ENCODE measurements at places on chromosomes 6 and 20.

GRCh38 chr6:10794239-10794638, 44.1 kb downstream of the MAK start:
- no peak for DNase-seq

- DNase-seq: no peak
These were observed 123.0 kb upstream of the CITED2 start for GRCh38 chr6:139497345-139497961.

DNA sequence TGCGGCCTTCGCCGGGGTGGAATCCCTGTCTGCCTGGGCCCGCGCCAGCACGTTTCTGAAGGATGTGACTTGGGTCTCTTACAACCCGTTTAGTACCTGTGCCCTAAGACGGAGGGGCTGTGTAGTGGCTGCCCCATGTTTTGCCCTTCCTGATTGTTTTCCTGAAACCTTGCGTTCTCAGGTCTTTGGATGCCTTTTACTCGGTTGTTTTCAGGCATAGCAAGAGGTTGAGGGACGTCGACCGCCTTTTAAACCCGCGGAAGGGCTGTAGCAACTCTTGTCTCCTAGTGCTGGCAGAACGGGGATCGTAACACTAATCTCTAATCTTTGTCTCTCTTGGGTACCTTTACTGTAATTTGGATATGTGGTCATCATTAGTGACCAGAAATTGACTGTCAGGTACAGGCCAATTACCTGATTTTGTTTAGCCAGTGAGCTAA, 706 bp upstream of the NANP start:
- no peak for DNase-seq

DNA sequence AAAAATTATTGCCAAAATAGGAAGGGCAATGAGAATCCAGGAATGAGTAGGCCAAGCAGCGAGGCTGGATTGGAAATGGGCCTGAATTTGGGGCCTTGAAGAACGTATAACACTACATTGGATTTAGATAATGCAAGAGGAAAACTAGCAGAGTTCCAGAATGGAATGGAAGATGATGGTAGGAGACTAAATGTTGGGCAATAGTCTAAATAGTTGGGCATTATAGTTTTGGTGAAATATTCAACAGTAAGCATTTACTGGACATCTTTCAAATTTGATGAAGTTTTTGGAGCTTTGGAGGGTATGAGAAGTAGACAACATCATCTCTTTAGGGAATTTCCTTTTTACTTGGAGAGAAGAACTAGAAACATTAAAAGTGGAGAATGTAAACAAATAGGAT, 3.4 kb upstream of the JARID2 start:
- no peak for DNase-seq

DNA sequence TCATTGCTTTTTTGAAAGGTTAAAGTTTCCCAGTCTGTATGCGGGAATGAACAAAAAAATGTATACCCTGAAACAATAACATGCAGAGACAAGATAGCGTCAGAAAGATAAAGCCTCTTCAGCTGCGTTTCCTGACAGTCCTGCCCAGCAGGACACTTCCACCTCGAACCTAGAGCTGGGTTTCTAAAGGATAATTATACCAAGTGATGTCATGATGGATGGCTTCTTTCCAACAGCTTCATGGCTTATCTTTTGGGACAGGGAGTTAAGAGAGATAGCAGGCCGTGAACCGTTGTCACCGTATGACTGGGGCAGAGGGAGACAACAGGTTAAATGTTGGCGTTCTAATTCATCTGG, 267.6 kb upstream of the SGK1 start:
- DNase-seq: no peak

DNA sequence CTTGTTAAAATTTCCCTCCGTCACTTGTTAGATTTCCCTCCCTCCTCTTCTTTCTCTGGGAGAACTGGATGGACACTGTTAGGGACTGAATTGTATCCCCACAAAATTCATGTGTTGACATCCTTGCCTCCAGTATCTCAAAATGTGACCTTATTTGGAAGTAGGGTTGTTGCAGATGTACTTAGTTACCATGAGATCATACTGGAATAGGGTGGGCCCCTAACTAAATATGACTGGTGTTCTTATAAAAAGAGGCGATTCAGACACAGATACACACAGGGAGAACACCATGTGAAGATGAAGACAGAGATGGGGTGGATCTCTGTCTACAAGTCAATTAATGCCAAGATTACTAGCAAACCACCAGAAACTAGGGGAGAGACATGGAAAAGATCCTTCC, 139.5 kb downstream of the ALDH8A1 start:
- DNase-seq: no peak

- DNase-seq: no peak
These were observed 33.4 kb downstream of the SLC2A4RG start for GRCh38 chr20:63772781-63773518.

GRCh38 chr20:25120457-25120856, 38.5 kb upstream of the VSX1 start:
- DNase-seq: no peak

DNA sequence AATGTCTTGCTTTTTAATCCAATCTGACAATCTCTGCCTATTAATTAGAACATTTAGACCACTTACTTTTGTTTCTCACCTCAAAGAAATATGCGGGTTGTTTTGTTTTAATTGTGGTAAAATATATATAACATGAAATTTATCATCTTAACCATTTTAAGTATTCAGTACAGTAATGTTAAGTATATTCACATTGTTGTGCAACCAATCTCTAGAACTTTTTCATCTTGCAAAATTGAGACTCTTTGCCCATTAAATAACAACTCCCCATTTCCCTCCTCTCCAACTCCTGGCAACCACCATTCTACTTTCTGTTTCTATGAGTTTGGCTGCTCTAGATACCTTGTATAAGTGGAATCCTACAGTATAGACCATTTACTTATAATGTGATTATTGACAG, 13.8 kb upstream of the TCP11 start:
- no peak for DNase-seq

GRCh38 chr20:10511170-10511508, 76.0 kb downstream of the SLX4IP start:
- no peak for DNase-seq

DNA sequence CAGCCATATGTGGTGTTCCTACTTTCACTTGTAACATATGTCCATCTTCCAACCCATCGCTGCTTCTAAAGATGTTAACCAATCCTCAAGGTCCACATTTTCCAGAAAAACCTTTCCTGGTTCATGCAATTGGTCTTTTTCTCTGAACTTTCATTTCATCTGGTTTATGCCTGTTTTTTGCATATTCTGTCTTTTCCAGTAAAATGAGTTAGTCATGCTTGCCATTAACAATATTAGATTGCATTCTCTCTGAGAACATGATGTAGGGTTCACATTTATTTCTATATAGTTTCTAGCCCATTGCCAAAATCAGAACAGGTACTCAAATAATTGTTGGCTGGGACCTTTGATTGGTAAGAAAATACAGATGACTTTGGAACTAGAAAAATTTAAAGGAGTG, 36.7 kb downstream of the HIVEP2 start:
- DNase-seq: no peak

DNA sequence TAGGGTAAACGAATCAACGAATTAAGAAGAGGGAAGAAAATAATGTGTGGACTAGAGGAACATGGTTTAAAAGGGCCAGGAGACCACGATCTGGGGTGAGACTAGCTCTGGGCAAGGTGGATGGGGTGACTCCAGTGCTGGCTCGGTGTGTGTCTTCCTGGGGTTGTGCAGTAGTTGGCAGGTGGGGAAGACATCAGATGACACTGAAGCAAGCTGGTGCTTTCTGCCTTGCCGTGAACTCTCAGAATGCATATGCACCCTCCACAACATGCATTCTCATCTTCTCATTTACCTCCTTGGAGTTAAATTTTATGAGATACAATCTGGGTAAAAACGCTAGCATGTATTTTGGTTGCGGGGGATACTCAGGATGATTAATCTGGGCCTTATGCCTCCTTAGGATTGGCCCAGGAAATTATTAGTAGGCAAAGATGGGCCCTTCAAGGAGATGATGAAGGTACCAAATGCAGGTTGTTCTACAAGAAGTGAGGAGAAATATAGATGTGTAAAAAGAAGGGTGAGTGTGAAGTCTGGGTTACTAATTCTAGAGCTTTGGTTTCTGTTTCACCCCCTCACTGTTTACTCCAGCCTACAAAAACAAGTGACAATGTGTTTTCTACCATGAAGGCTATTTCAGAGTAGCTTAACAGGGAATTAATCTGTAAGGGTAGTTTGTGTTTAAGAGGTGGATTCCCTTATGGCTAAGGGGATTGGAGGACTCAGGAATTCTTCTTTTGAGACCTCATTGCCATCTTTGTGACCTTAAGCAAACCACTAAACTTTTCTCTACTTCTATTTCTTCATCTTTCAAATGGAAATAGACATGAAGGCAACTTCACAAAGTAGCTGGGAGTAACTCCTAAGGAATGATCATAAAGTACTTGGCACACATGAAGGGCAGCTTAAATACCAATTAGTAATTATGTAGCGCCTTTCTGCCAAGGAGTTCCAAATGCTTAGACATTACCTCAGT, 71.0 kb upstream of the SUPT3H start:
- no peak for DNase-seq

DNA sequence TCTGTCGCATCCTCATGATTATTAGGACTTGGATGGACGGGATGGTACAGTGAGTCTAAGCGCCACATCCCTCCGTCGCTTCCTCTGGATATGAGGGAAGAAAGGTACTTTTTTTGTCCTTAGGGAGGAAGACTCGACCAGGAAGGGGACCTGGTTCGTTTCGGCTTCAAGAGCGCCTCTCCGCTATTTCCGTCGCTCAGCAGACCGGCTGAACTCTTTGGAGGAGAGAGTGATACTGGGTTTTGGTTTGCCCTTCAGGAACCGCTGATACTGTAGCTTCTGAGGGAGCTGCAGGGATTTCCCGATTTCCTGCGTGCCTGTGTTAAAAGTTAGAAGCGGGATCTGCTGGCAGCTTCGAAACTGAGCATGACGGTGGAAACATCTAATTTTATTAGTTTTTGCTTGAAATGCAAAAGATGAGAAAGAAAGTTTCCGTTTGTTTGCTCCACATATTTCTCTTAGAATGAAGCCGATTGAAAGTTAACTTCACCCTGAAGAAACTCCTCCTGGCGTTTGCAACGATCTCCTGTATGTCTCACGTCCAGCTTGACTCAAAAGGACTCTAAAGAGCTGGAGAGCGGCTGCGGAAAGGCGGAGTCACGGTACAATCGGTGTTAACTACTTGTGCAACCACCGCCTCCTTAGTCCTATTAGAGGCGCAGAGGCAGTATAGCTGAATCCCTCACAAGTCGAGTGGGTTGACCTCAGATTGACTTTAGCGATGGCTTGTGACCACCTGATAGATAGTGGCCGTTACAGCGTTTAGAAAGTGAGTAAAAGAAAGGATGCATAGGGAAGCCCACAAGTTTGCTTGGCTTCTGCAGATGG, 129.4 kb downstream of the TRIM27 start:
- no peak for DNase-seq

DNA sequence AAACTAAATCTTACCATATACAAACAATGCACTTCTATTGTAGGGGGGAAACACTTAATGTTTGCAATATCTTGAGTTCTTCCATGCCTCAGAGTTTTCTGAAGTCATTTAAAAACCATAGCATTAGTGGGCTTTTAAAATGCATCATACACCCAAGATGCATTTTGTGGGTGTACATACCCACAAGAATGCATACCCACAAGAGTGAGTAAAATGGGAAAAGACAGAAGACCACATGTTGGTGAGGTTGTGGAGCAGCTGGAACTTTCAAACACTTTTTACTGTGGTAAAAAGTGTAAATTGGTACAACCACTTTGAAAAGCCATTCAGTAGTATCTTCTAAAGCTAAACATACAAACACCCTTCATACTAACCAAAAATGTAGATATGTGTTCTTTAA, 57.5 kb downstream of the CYB5R4 start:
- DNase-seq: no peak

GRCh38 chr6:166739976-166740318, 112.9 kb upstream of the RPS6KA2 start:
- no peak for DNase-seq

DNA sequence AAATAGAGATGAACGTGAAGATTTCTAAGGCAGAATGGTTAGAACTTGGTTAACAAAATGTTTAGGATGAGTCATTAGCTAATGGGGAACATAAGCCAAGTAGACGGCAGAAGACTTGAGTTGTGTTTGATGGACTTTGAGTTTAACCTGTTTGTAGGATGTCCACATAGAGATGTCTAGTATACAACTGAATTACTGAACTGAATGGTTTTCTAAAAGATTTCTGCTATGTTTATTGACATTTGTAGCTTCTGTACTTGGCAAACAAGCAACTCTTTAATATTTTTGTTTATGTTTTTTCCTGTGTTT, 54.5 kb upstream of the DYNLRB1 start:
- DNase-seq: no peak

GRCh38 chr20:22507240-22507961, 77.0 kb downstream of the FOXA2 start:
- no peak for DNase-seq

- DNase-seq: no peak
These were observed 193.1 kb upstream of the ARG1 start for GRCh38 chr6:131379948-131380347.

GRCh38 chr20:35660122-35660937, 4.4 kb downstream of the CPNE1 start:
- peak; percentile 21 for DNase-seq

DNA sequence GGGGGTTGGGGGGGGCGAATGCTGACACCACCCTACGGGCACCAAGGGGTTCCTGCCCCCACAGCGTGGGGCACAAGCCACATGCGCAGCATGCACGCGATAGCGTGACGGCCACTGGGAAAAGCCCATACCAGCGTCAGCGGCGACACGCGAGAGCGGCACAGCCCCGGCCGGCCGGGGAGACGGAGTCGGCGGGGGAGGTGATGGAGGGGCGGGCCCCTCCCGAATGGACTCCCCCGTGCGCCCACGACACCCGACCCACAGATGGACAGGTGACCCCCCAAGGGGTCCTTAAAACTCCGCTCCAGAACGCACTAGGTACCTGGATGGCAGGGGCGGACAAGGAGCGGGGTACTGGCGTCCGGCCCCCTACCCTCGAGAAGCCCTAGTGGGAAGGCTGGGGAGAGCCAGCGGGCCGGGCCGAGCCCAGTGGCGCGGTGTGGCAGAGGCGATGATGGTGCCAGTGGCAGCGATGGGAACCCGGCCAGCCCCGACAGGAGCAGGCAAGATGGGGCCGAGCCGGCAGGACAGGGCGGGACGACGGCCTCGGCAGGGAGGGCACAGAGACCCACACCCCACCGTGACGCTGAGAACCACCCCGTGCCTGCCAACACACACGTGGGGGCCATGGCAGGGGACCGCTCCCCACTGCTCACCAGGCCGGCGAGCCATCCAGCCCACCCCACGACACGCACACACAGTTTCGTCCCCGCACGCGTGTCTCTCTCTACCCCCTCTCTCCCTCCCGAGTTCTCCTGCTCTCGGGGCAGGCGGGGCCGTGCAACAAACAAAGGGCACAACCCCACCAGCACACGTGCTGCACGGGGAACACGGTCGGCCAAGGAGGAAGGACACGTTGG, 1959.8 kb upstream of the DEFB115 start:
- DNase-seq: no peak

- no peak for DNase-seq
These were observed 162.1 kb downstream of the MTFR2 start for GRCh38 chr6:136087986-136088385.
